Large intestine (tissue), 12 donors: ENCODE measurements at places on chromosomes 7 and 10. TPM values are rescaled to one million over a fixed set of nuclear protein-coding genes. Genes with fewer than 3 reads are reported as not detected.
A peak's percentile ranks its signal among the peaks of the same experiment; 100 is the strongest.

Gene TMEM196
- 0.79 TPM for polyA plus RNA-seq

Gene GBX1
- 0.07 TPM for polyA plus RNA-seq

Gene CCDC3
- 8.4 TPM for polyA plus RNA-seq

Gene ANXA8L1
- polyA plus RNA-seq = 7.9 TPM

Gene ATRNL1
- 2.6 TPM for polyA plus RNA-seq

Gene POLR2J2
- polyA plus RNA-seq = 4.4 TPM

Gene PRTFDC1
- polyA plus RNA-seq = 34.3 TPM

Gene TWIST1
- 0.61 TPM for polyA plus RNA-seq

Gene AASS
- polyA plus RNA-seq = 29.6 TPM

Gene PTPRZ1
- 20.6 TPM for polyA plus RNA-seq

Gene HYAL4
- polyA plus RNA-seq = not detected

Gene CD36
- 84.9 TPM for polyA plus RNA-seq

GRCh38 chr10:128065881-128066534 is 60.2 kb downstream of the MKI67 start:
- DNase-seq = no peak

- DNase-seq = peak; percentile 38
These were observed 222.9 kb upstream of the SH2B2 start for GRCh38 chr7:102063690-102064180.

DNA sequence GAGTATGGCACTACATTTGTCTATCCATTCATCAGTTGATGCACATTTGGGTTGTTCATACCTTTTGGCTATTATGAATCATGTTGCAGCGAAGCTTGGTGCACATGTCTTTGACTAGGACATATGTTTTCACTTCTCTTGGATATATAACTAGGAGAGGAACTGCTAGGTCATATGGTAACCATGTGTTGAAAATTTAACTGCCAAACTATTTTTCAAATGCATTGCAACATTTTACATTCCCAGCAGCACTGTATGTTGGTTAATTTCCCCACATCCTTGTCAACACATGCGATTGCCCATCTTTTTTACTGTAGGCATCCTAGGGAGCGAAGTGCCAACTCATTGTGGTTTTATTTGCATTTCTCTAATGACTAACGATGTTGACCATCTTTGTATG is 183.4 kb downstream of the PRKCQ start:
- DNase-seq = no peak

DNA sequence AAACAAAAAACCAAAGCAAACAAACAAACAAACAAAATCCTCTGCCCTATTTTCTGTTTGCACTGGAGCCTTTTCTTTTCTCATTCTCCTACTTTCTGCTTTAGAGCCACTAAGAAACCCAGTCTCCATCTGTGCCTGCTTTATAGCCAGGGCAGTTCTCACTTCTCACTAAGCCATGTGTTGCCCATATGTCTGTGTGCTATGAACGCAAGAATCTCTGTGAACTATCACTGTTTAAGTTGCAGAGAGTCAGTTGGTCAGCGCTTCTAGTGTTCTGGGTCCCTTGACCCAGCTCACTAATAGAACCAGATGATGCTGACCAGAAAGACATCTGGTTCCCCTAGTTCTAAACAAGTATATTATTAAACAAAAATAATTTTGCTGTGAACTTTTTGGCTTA is 81.4 kb downstream of the FAM185A start:
- no peak for DNase-seq

DNA sequence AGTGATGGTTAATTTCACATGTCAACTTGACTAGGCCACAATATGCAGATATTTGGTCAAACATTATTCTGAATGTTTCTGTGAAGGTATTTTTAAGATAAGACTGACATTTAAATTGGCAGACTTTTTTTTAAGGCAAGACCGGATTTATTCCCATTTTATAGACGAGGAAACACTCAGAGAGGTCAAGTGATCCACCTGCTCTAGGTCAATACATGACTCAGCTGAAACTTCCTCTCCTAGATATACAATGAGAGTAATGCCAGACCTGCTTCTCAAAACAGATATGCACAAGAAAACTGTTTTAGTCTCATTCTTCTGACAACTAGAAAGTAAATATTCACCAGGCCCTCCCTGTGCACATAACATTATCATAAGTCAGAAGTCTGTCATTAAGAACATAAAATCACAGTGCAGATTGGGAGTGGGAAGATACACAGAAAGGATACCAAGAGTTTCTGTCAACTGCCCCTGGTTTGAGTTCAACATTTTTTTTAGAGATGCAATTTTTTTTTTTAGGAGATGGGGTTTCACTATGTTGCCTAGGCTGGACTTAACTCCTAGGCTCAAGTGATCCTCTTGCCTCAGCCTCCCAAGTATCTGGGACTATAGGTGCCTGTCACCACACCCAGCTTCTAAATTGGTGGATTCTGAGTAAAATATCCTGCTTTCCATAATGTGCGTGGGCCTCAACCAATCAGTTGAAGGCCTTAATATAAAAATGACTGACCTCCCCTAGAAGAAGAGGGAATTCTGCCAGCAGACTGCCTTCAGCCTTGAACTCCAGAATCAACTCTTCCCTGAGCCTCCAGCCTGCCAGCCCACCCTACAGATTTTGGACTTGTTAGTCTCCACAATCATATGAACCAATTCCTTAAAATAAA is 121.4 kb downstream of the ZFAND4 start:
- no peak for DNase-seq

- no peak for DNase-seq
These were observed 96.9 kb downstream of the TRIM24 start for GRCh38 chr7:138556771-138557484.

GRCh38 chr7:42869131-42870020 is 42.5 kb downstream of the C7orf25 start:
- DNase-seq = no peak

DNA sequence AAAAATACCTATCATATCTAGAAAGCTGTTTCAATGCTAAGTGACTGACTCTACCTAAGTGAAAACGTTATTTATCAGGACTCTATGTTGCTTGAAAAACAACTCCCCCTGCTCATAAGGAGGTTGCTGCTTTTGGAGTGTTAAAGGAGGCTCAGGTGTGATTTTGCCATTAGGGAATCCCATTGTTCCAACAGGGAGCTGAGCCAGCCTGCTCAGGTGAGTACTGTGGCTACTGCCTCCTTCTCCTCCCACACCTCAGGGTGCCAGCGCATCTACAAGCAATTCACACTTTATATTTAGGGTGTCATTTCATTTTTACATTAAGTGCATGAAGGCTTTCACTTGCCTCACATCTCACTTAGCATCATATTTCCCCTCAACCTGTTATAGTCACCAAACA is 84.7 kb downstream of the SEM1 start:
- DNase-seq = no peak

GRCh38 chr10:106252541-106252940 is 912.0 kb downstream of the SORCS1 start:
- no peak for DNase-seq

DNA sequence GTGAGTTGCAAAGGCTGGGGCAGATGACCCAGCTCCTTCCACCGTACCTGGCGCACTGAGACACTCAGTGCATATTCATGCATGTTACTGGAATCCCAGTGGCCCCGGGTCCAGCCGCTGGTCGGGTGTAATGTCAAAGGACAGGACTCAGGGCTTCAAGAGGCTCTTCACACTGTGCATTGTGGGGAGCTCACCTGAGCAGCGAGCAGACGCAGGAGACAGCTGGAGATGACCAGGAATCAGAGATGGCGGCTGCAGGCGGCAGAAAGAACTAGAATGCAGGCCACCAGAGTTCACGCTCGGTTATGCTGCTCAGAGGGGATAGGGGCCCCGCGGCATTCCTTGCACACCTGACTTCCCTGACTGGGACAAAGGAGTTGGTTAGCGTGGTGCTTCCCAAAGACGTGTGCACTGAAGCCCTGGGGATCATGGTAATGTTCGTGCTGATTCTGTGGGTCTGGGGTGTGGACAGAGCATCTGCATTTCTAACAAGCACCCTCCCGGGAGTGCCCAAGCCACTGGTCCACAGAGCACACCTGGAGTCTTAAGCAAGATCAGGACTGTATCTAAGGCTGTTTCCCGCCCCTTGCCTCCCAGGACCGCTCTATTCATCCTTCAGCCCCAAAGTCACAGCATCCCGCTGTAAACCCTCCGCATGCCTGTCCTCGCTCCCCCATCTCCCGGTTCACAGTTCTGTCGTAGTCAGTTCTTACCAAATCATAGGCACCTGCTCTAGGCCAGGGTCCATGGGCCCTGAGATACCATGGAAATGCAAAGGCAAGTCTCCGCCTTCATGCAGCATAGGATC is 71.0 kb downstream of the MKI67 start:
- DNase-seq = no peak

DNA sequence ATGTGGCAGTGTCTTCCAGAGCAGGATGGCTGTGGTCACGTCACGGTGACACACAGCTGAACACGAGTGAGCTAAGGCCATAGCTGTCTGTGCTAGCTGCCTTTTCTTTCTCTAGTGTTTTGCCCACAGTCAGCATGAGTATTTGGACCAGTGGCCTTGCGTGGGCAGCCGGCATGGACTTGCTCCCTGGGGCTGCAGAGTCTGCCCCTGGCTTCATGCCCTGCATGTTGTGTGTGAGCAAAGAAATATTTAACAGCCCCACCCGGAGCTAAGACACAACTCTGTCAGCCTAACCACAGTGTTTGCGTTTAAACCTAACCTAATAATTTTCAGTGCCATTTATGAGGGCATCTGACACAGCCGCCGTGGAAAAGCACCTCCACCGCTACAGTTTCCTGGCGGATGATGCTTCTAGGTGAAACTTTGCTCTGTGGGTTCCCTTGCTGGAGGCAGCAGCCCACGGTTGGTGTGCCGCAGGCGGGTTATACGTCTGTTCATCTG is 14.6 kb downstream of the CHST12 start:
- DNase-seq = no peak

DNA sequence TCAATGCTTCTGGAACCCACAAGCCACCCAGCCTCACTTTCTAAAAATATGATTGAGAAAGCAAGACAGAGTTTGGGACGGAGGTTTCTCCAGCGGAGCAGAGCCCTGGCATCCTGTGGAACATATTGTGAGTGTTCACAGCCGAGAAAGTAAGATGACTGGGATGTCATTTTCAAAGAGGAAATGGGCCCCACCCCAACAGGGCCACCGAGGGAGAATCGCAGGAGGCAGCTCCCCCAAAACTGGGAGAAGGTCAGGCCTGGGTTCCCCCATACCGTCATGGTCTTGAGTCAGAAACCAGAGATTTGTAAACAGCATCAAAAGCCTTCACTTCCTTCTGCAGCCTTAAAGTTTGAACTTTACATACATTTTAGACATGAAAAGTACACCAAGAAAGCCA is 560.0 kb downstream of the PTPRN2 start:
- no peak for DNase-seq

GRCh38 chr7:90842430-90842788 is 246.3 kb downstream of the CDK14 start:
- no peak for DNase-seq

DNA sequence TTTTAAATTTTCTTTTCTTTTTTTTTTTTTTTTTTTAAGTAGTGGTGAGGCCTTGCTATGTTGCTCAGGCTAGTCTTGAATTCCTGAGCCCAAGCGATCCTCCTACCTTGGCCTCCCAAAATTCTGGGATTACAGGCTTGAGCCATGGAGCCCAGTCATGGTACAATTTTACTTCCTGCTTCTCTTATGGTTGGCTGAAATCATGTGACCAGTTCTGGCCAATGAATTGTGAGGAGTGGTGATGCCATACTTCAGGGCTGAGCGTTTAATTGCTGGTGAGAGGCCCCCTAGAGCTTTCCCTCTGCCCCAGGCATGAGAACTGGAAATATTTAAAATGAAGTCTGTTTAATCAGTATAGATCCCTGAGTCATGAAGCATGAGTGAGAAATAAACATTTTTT is 22.2 kb upstream of the BAIAP2L1 start:
- DNase-seq = no peak

- DNase-seq = peak; percentile 30
These were observed 861 bp upstream of the USP6NL start for GRCh38 chr10:11612021-11613001.

GRCh38 chr7:117825132-117825531 is 48.1 kb downstream of the CTTNBP2 start:
- no peak for DNase-seq

- no peak for DNase-seq
These were observed 127.8 kb upstream of the LAMB4 start for GRCh38 chr7:108257954-108258353.

GRCh38 chr7:117630501-117630900 is 150.7 kb downstream of the CFTR start:
- no peak for DNase-seq

DNA sequence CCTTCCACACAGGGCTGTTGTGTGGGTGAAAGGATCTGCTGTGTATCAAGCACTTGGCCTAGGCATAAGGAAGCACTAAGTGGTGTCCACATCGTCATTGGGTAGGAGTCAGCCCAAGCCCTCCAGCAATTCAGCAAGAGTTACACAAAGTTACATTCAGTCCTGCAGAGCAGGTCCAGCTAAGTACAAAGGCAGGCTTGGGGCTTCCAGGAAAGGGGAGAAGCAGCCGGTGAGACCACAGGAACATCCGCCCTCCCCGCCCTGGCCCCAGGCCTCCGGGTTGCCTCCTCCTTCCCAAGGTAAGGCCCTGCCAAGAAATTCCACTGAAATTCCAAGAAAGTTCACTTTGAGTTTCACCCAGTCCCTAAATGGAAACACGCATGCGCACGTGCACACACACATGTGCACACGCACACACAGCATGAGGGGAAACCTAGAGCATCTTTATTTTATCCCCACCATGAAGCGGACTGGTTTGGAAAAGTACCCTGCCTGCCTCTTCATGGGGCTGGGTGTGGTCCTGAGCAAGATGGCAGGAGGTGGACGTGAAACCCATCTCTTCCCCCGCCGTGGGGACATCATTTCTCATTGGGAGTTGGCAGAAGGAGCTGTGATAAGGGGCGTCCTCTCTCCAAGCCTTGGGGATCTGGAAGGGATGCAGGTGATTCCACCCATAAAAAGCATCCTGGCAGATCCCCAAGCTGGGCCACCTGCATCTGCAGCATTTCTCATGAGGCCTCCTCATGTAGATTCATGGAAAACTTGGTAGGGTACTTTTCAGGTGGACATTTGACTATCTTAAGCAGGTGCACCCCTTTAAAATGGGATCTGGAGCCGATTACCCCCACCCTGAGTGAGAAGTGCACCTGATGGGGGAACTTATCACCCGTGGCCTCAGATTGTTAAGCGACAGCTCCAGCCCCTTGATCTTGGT is 69.1 kb upstream of the NANOS1 start:
- no peak for DNase-seq

DNA sequence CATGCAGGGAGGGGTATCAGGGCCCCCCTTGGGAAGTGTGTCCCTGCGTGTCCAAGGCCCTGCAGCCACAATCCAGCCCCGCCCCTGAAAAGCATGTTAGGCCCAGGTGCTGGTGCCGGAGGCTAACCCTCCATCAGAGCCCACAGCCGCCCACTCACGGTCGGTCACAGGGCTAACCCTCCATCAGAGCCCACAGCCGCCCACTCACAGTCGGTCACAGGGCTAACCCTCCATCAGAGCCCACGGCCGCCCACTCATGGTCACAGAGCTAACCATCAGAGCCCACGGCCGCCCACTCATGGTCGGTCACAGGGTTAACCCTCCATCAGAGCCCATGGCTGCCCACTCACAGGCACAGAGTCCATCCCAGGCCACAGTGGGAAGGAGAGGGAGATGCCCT is 426.0 kb downstream of the DNAJB6 start:
- DNase-seq = no peak
